ENCODE measurements at places on chromosomes 6 and 20.

DNA sequence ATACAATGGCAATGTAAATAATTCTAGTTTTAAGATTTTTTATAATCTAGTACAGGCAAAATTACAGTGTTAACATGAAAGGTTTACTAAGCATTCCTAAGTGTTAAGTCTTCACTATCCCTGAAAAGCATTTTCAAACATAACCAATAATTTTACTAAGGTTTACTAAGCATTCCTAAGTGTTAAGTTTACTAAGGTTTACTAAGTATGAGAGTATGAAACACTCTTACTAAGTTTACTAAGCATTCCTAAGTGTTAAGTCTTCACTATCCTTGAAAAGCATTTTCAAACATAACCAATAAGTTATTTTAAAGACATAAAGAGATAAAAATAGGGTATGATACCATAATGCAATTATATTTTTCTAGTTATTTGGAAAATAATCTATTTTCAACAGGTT is 82.6 kb downstream of the PRSS35 start:
- no peak for DNase-seq

GRCh38 chr20:13422637-13423036 is 201.6 kb downstream of the ISM1 start:
- no peak for DNase-seq

DNA sequence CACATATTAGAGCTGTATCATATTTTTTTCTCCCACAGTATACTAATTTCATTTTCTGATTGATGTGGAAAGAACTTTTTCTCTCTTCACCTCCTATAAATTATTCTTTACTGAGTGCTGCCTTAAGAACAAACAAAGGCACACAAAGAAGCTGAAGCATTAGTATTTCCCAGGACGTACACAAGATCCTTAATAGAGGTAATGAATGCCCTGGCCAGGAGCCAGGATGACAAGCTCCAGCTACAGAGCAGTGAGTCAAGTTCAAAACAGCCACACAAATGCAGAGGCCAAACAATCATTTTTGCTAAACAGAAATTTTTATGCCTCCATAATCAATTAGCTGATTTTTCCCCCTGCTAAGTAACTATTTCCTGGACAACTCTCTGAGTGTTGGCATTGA is 639.6 kb downstream of the EPHA7 start:
- no peak for DNase-seq

GRCh38 chr6:37868447-37868825 is 48.9 kb downstream of the ZFAND3 start:
- DNase-seq = no peak

DNA sequence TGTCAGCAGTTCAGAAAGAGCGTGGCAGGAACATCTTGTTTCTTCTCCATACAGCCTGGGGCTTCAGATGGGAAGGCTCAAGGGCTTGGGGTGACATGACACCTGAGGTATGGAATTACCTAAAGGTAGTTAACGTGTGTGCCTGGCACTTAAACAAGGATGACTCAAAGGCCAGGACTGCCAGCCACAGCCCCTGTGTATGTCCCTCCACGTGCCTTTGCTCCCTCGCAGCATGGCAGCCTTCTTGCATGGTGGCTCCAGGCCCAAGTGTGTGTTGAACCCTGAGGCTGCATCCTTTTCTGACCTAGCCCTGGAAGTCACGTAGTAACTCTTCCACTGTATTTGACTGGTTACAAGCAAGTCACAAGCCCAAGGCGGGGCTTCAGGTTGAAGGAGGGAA is 33.6 kb upstream of the MYL9 start:
- DNase-seq = no peak

- no peak for DNase-seq
Observed at GRCh38 chr20:9492067-9492466, 22.3 kb upstream of the LAMP5 start.
